ENCODE measurements at places on chromosomes 11 and 22.

DNA sequence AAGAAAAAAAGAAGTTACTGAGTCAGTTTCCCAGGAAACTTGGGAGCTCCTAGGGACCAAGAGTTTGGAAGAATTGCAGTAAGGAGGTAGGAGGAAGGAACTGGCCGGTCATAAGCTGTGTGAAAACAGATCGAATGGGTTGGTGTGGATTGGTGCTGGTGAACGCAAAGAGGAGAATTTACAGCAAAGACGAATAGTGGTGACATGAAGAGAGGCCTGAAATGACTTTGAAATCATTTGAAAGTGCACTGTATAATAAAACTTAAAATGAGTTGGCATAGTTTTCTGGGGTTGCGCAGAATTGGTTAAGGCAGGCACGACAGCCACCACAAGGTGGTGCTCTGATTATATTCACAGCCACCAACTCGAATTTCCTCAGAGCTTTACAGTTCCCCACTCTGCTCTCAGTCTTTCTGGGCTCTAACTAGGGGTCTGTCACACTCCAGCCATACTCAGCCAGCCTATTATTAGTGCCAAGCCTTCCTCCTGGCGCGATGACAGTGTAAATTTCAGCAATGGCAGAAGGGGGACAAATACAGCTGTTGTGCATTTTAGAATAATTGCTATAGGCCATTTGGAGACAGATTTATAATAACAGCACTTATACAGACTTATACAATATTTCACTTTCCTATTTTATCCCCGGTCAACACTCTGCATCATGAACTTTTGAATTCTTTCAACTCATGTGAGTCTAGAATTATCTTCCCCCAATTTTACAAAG, 8.3 kb upstream of the HTR3B start:
- DNase-seq = no peak

DNA sequence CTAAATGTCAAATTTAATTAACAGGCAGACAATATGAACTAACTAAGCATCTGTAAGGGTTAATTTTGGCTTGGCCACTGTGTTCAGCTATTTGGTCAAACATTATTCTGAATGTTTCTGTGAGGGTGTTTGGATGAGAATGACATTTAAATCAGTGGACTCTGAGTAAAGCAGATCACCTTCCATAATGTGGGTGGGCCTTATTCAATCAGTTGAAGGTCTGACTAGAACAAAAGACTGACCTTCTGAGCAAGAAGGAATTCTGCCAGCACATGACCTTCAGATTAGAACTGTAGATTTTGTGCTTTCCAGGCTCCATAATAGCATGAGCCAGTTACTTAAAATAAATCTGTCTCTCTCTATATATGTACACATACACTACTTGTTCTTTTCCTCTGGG, 12.0 kb upstream of the EED start:
- DNase-seq = no peak

DNA sequence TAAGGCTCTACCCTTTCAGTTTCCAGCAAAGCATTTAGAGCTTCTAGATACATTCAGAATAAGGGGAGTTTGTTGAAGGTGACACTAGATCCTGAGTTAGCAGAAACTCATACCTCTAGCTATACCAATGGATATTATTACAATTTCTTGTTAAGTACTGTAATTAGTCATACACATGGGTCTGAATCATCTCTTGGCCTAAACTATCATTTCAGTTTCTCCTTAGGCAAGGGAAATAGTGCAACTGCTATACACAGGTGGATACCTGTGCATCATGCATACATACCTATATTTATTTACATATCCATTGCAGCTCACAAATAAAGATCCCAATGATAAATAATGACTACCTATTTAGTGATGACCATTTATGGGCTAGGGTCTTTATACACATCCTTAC, 45.1 kb upstream of the PAX6 start:
- no peak for DNase-seq

GRCh38 chr11:119185981-119186634, 833 bp downstream of the NHERF4 start:
- DNase-seq = no peak

DNA sequence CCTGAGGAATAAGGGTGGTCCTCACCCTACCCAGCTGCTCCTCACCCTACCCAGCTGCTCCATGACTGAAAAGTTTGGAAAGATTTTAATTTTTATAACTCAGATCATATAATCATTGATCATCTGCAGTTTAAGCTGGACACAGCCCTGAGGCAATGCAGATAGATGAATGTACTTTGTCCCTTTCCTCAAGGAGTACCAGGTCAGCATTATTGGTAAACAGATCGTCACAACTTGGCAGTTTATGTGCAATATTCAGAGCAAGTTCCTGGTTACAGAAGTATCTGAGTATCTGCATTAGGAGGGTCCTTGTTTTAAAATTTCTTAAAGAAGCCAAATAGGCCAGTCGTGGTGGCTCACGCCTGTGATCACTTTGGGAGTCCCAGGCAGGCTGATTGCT, 3.6 kb downstream of the TNRC6B start:
- no peak for DNase-seq

DNA sequence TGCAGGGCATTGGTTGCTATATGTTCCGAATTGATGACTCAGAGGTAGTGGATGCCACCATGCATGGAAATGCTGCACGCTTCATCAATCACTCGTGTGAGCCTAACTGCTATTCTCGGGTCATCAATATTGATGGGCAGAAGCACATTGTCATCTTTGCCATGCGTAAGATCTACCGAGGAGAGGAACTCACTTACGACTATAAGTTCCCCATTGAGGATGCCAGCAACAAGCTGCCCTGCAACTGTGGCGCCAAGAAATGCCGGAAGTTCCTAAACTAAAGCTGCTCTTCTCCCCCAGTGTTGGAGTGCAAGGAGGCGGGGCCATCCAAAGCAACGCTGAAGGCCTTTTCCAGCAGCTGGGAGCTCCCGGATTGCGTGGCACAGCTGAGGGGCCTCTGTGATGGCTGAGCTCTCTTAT, 5.4 kb upstream of the TTC36 start:
- no peak for DNase-seq

GRCh38 chr11:18727479-18728236, 1.7 kb upstream of the IGSF22 start:
- DNase-seq = no peak

- no peak for DNase-seq
Observed at GRCh38 chr11:98423933-98424332, 596.8 kb upstream of the CNTN5 start.

- peak; percentile 15 for DNase-seq
Observed at GRCh38 chr22:30694640-30695350, at the start of gene OSBP2. Gene OSBP2 (plus strand): TSS chr22:30694874. CDS start chr22:30694910, 36 bp downstream.

- DNase-seq = no peak
Observed at GRCh38 chr22:32676191-32676590, 125.3 kb upstream of the TIMP3 start.

GRCh38 chr11:11963842-11964773, 44.3 kb downstream of the DKK3 start:
- DNase-seq = no peak

GRCh38 chr11:41201156-41201555, 258.3 kb downstream of the LRRC4C start:
- DNase-seq = no peak

DNA sequence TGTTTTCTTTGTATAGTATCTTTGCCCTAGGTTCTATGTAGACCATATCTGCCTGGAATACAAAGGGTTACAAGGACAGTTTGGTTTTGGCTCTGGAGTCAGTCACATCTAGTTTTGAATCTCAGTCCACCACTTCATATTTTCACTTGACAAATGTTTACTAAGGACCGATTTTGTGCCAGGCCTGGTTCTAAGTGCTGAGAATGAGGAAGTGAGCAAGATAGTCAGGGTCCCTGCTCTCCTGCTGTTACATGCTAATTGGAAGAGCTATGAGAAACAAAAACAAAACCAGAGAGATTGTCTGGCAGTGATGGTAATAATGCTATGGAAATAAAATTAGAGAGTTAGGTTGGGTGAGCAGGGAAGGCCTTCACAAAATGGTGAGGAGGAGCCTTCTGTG, 66.1 kb upstream of the ARHGAP20 start:
- DNase-seq = no peak

DNA sequence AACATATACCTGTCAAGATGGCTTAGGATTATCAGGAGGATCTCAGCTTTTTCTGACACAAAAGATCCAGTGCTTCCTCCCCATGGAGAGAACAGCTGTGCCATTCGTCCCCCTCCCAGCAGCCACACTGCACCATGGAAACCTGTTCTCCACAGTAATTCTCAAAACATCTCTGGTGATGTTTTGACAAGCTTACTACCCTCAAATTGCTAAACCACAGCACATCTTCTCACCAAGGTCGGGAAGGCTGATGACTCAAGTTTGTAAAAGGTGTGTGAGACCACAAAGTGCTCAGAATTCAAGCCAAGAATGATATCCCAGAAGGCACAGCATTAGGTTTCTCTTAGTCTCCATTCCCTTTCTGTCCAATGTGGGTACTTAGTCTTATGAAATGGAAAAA, 3.9 kb upstream of the RAB38 start:
- DNase-seq = peak; percentile 21

- no peak for DNase-seq
Observed at GRCh38 chr22:48943567-48944432, 883.9 kb downstream of the BRD1 start.

- no peak for DNase-seq
Observed at GRCh38 chr11:61362542-61362875, 335 bp downstream of the TMEM138 start.

DNA sequence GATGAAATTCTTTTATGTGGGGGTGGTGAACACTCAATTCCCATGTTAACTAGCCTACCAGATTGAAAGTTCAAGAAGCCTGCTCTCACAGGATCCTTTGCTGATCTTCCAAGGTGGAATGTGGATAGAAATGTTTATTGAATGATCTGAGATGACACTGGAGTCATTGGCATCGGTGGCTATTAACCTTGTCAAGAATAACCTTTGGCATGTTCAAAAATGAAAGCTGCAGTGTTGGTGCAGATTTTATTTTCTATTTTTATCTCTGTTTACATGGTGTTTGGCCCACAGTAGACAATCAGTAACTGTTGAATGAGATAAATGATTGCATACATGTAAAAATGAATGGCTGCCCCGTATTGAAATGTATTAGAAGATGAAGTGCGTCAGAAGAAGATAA, 19.0 kb downstream of the MCAM start:
- DNase-seq = no peak

DNA sequence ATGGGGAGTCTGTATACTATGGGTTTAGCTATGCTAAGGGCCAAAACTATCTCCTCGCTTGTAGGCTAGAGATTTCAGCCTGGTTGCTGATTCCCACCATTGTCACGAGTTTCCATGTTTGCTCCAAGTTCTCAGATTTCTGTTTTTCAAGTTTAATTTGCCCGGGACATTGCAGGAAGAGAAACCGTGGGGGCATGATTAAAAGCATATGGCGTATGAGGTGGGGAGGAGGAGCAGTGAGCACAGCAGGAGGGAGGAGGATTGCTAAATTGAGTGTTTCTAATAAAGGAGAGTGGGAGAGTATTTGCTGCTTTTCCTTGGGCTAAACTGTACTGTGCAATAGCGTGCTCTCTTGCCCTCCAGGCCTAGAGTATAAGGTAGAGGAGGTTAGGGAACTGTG, 558.4 kb downstream of the METTL15 start:
- DNase-seq = no peak

- no peak for DNase-seq
Observed at GRCh38 chr11:77865805-77866204, 44.9 kb downstream of the AAMDC start.

DNA sequence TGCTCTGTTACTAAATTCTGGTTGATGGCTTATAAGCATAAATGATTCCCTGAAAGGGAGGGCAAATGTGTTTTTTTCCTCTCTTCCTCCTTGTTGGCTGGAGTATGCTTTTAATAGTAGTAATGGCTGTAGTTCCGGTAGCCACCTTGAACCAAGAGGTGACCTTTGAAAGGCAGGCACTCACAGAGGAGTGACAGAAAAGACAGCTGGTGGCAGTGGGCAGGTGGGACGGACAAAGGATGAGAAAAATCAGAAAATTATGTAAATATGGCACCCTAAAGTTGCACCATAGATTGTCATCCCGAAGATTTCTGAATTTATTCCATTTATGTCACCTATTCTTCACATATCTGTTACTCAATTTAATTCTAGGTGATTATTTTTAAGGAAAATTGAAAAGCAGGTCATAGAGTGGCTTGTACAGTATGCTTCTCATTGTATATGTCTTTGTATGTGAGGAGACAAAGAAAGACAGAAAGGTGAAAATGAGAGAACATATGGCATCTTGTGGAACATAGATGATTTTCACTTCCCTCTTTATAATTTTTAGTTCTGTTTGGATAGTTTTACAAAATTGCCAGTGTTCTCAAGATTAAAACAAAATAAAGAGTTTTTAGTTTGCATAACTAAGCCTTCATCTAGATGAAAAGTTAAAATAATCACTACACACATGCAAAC, 17.0 kb downstream of the CASP12 start:
- no peak for DNase-seq

DNA sequence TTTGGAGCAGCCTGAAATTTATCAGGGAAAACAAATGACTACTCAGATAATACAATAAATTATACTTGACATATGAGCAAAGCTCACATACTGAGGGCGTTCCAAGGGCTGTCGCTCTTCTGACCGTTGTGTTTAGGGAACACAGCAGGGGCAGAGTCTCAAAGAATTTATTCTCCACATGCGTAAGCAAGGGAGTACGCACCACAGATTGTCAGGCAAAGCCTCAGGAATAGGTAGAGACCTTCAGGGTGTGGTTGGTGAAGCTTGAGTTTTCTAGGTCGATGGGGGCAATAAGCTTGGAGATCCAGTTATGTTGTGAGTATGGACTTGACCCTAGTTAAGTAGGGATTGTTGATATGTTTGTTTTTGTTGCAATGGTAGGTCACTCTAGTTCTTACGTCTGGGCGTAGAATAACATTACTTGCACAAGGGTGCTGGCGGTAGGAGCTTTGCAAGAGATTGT, 830 bp downstream of the ACAT1 start:
- no peak for DNase-seq

DNA sequence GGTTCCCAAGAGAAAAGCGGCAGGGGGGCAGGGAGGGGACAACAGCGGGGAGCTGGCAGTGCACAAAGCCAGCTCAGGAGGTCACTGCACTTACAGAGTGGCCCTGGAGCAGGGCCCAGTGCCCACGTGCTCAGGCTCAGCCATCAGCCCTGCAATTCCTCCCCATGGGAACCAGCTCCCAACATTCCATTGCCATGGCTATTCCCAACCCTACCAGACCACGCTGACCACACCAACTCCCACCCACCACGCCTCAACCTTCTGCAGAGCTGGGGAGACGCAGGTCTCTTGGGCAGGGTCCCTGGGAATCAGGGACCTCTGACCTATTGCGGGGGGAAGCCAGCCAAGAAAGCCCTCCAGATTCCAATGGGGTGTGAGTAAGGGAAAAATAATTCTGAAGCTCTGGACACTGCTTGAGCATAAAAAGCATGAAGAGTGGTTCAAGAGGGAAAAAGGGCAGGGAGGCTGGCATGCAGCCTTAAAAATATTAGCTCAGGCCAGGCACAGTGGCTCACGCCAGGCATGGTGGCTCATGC, 38.3 kb upstream of the TFIP11 start:
- no peak for DNase-seq

- no peak for DNase-seq
Observed at GRCh38 chr11:130522284-130522961, 74.0 kb downstream of the ADAMTS15 start.

DNA sequence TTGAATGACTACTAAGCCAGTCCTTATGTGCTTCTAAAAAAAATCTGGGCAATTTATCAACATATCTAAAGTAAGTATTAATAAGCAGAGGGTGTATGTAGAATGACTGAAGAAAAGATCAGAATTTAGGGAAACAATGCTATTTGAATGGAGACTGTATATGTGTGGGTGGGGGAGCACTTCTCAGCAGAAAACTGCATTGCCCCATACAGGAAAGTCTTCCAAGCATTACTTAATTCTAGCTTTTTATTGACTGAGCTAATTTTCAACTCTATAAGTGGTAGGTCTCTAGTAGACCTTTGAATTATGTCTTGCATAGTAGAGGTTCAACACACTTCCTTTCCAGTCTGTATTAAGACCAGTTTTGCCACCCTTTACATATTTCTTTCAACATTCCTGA, 41.7 kb downstream of the CASP12 start:
- DNase-seq = no peak
